ENCODE measurements at places on chromosomes 11 and 22.

- no peaks in the 10 kb centered on the region for H3K4me1 ChIP-seq
- no peak for DNase-seq
- H3K27ac ChIP-seq = no peak overlapping the region
- no peak overlapping the region for H3K4me3 ChIP-seq
- no peaks in the 10 kb centered on the region for H3K27me3 ChIP-seq
These were observed 170.6 kb downstream of the BARX2 start for GRCh38 chr11:129546266-129546665.

GRCh38 chr11:70805243-70805642 lies 406.9 kb downstream of the CTTN start:
- H3K36me3 ChIP-seq = no peaks in the 10 kb centered on the region
- no peaks in the 10 kb centered on the region for H3K4me1 ChIP-seq
- no peak for DNase-seq
- no peak overlapping the region for H3K27ac ChIP-seq
- H3K27me3 ChIP-seq = no peaks in the 10 kb centered on the region

GRCh38 chr11:119590651-119591351 lies 138.2 kb downstream of the NECTIN1 start:
- peaks cover 29% of the 10 kb centered on the region for H3K27me3 ChIP-seq
- no peak overlapping the region for H3K27ac ChIP-seq
- H3K4me3 ChIP-seq = no peak overlapping the region
- no peak for DNase-seq
- peaks cover 19% of the 10 kb centered on the region for H3K4me1 ChIP-seq

GRCh38 chr11:125372088-125372487 lies 124.0 kb downstream of the FEZ1 start:
- H3K27ac ChIP-seq = no peak overlapping the region
- H3K36me3 ChIP-seq = no peaks in the 10 kb centered on the region
- no peaks in the 10 kb centered on the region for H3K4me1 ChIP-seq

DNA sequence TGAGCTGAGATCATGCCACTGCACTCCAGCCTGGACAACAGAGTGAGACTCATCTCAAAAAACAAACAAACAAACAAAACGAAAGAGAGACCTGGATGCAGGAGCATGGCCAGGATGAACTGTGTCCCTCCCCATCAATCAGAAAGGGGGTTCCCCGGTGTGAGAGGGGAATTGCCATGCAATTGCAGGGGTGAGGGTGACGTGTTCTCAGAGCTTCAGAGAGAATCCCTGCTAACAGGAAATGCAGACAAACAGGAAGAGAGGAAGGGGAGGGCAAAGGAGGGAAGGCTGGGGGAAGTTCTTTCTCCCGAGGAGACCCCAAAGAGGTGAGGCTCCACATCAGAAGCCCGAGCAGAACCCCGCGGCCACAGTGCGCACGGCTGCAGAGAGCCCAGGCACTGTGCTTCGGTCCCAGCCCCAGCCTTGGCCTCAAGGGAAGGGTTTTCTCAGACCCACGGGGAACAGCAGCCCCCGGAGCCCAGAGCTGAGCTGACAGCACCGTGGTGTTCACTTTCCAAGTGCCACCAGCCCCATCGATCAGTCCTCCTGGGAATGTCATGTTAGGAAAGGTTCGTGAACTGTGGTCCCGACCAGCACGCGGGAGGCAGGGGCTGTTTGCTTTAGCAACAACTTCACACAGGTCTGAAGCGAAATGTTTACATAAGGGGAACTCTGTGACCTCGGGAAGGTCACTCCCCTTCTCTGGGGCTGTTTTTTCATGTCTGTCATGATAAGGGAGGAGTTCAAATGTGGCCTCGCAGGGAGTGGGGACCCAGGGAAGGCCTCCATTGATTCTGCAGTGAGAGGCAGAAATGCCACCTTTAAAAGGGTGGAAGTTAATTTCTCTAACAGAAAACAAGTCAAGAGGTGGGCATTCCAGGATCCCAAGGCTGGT lies 108.0 kb upstream of the ANO1 start:
- H3K27ac ChIP-seq = no peak overlapping the region
- peaks cover 3% of the 10 kb centered on the region for H3K4me1 ChIP-seq
- H3K4me3 ChIP-seq = no peak overlapping the region

Measured in activated CD4-positive, alpha-beta memory T cell treated with anti-CD3 and anti-CD28 coated beads, Interleukin-2, amount 10 ng/mL, durations not matched to agents 7 days and 5 days (primary cell).